ENCODE measurements at places on chromosomes 5 and 9.

DNA sequence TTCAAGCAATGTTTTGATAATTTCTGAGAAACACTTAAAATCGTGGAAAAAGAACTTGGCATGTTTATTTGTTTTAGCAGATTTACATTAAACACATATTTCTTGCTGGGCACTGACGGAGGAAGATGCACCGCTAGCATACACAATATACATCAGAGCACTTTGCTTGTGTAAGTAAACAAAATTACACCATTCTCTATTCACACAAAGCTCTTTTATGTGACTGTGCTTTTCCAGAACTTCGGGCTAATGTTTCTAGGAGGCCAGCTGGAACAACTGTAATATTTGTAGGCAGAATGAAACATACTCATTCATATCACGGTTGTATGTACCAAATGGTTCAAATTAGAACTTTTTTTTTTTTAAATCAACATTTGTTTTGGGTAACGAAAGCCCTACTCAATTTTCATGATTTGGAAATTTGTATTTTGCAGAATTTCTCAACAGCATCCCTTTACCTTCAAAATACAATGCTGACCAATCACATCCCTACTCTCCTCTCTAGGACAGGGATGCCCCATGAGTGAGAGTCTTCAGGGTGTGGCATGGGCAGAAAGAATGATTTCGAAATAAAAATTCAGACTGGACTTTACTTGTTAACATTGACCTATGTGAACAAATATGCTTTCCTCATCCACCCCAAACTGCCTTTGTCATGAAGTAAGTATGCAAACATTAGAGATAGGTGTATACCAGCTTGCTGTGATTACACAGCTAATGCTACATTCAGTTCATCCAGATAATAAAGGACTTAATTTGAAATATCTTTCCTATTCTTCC is 425.1 kb downstream of the BNC2 start:
- no peak for DNase-seq

DNA sequence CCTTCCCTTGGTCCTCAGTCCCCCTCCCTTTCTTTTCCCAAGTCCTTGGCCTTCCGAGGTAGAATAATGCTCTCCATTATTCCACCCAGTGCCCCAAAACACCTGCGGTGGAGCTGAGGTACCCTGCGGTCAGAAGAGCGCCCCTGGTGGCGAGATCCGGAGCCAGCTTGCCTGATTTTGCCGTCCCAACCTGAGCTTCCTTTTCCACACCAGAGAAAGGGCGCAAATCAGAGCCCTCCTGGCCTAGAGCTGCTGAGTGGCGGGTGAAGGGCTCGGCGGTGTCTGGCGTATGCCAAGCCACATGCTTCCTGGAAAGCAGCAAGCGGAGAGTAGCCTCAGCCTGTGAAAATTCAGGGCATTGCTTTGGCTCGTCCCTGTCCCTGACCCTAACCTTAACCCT is 21.1 kb upstream of the CARTPT start:
- no peak for DNase-seq

DNA sequence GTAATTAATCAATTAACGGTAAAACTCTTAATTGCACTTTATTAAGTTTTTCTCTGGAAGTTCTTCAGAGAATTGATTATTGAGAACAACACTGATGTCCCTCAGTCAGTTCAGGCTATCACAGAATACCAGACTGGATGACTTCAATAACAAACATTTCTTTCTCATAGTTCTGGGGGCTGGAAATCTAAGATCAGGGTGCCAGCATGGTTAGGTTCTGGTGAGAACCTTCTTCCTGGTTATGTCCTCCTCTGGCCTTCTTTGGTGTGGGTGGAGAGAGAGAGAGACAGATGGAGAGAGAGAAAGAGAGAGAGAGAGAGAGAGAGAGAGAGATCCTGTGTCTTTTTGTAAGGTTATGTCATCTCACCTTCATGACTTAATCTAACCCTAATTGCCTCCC is 71.4 kb upstream of the DAP start:
- no peak for DNase-seq

GRCh38 chr5:109035436-109035835 is 287.7 kb downstream of the FER start:
- no peak for DNase-seq

DNA sequence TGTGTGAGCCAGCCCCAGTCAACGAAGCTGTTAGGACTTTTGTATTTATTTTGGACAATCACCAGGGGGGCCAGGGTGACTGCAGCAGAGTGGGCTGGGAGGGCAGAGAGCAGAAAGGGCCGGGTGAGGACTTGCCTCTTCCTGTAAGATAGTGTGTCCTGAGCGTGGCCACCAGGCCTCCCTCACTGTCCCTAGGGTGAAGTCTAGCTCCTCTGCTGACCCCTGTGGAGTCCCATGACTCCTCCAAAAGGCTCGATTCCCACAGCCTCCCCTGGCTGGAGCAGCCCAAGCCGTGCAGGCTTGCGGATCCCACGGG is 147.8 kb downstream of the RXRA start:
- DNase-seq = no peak

DNA sequence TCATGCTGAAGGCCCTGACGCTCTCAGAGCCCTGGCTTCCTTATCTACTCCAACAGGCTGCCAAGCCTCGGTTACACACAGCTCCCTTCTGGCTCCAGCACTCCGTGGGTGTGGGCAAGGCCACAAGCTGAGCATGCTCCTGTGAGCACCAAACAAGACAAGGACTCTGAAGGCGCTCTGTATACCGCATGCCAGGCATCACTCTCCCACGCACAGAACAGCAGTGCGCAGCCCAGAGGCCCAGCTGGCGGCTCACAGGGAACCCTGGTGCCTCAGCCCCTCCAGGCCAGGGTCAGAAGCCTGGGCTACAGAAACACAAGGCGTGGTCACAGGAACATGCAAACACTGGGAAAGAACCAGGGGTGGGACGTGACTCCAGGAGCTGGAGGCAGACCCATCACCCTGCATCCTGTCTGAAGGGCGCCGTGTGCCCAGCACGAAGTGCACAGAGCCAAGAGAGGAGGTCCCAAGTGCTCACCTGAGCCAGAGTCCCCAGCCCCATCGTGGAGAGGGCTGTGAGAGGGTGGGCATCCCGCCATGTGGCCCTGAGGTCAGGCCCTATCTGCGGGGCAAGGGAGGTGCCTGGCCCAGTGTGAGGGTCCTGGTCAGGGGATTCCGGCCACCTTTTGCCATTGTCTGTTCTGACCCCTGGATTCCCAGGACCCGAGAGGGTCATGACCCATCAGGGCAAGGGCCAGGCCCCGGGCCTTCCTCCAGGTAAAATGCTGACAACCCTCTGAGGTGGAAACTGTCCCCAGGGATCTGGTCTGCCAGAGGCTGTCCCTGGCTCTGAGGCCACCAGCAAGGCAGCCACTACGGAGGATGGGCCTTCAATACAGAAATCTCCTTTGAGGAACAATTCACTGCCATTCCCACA is 54.7 kb downstream of the COL23A1 start:
- DNase-seq = no peak

DNA sequence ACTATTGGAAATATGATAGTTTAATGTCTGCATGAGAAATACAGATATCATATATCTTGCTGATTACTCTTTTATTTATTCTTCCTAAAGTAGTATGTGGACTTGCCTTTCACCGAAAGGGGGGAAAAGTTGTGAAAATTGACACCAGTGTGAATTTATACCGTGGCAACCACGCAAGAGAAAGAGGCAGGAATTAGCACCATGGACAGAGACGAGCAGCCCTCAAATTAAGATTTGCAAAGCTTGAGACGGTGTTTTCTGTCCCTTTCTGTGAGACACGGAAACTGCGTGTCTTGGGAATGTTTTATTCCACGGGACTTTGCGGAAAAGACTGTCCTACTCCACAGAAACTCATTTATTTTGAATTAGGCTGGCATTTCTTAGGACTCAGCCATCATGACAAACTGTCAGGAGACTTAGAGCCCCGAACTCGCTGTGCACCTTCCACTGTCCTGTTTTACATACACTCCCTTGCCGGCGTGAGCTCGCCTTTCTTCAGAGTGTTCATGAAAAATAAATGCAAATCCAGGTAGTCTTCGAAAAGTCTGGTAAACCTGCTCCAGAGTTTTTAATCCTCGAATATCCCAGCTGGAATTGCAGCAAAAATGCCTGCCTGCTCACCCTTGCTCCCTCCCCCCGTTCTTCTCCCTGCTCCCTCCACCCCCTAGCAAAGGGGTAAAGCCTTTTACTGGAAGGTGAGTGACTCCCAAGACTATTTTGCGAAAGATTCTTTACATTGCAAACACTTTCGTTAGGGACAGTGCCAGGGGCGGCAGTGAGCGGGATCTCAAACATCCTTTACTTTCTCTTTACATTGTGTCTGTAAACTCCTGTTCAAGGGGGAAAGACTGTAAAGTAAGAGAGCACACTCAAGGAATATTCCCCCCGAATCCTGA is 3.8 kb upstream of the ELAVL2 start:
- no peak for DNase-seq

DNA sequence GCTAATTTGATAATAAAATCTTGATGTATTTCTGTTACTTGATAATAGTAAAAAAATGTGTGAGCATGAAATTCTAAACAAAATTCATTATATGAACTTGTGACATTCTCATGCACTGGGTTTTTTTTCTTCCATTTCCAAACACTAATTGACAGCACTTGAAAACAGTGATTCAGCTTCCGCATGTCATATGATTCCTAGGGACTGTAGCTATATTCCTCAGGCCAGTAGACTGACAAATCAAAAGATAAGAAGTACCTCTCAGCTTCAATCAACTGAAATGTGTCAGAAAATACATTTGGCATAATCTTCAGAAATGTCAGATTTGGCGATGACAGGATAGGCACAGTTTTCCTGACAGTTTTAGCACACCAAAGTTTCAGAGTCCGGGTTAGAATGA is 52.5 kb downstream of the EFNA5 start:
- no peak for DNase-seq

DNA sequence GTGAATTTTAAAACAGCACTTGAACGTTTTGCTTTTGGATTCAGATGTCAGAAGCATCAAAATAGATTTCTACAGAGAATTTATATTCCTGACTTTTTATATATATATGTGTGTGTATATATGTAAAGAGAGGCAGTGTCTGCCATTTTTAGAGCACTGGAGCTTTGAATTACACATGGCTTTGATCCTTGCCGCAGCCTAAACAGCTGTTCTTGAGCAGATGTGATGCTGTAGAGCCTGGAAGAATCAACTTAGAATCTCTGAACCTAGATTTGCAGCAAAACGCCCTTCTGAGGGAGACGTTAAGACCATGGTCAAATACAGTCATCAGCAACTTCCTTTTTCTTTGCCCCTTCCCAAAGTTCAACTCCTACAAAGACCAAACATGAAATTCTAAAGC is 21.7 kb upstream of the C5orf47 start:
- DNase-seq = no peak

DNA sequence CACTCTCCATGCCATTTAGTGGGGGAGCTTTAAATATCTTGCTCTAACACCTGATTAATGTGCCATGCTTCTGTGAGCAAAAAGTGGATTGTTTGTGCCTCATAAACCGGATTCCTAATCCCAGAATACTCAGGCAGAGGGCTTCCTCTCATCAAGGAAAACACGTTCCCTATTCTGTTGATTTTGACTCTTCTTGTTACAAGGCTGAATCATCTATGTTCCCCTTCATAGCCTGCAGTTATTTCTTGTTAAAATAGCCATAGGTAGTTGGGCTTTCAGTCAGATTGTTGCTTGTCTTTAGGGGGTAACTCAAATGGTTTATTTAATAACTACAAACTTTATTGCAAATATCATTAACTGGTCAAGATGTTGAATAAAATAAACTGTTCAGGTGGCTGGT is 26.6 kb downstream of the ROPN1L start:
- no peak for DNase-seq

DNA sequence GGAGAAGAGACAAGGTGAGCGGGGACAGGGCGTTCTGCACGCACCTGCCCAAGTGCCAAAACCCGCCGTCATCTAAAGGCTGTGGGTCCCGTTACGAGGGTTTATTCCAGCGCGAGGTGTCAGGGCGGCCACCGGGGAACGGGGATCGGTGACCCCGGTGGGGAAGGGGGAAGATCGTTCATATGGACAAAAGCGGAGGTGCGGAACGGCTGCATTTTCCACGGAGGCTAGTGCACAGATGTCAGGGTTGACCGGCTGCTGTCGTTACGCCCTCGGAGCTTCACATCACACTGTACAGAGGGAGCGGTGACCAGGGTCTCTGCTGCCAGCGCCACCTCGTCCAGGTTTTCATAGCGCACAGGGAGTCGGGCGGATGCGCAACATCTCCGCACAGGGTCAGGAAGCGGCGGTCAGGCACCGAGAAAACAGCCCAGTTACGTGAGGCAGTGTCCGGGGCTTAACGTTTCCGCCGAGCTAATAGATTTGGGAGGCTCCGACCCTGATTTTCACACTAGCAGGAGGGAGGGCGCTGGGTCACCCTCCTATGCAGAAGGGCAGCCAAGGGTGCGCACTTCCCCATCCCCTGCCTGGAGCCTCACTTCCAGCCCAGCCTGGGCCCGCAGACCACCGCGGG is 13.5 kb downstream of the BTNL9 start:
- no peak for DNase-seq

DNA sequence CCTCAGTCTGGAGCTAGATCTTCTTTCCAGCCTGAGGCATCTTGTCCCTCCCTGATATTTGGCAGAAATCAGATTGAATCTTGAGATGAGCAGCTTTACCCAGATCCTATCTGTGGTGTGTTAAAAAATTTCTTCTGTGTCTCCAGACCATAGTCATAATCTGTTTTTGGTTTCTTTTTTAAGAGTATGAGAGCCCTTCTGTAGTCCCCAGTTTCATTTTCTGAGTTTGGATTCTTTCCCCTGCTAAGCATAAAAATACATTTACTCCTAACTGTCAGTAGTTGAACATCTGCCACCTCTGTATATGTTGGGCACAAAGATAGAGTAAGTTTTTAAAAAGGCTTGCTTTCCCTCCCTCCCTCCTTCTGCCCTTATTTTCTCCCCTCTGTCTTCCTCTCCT is 137.7 kb downstream of the CNTLN start:
- no peak for DNase-seq

DNA sequence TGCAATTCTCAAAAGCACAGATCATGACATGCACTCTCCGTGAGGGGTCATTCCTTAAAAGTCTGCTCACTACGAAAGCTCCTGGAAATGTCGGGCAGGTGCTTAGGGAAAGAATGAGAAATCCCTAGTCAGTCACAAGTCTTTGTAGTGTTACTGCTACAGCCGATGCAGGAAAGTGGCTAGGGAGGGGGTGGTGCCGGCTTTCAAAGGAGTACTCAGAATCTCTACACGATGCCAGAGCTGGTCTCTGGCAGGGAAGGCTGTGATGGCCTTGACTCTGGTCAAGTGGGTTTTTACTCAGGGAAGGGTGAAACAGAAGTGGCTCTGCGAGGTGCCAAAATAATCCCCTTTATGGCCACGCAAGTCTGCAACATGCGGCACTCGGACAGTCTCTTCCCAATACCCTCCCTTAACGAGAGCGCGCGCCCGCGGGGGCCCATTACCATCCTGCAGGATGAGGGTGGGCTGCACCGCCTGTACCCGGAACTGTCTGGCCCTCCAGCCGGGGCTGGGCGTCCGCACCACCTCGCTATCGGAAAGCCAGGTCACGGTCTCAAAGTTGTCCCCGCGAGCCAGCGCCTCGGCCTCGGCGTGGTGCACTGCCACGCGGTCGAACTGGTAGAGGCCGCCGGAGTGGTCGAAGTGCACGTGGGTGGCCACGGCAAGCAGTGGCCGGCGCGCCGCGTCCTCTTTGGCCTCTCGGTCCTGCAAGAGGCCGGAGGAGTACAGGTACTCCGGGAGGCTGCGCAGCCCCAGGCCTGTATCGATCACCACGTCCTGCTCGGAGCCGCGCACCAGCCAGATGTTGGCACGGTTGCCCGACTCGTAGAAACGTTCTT is 956 bp downstream of the MBLAC2 start:
- no peak for DNase-seq
